DMS 273 treated with DMSO at 0.1 percent for 48 hours (cell line): ENCODE measurements at places on chromosomes 7 and 10.
A peak's percentile ranks its signal among the peaks of the same experiment; 100 is the strongest.

DNA sequence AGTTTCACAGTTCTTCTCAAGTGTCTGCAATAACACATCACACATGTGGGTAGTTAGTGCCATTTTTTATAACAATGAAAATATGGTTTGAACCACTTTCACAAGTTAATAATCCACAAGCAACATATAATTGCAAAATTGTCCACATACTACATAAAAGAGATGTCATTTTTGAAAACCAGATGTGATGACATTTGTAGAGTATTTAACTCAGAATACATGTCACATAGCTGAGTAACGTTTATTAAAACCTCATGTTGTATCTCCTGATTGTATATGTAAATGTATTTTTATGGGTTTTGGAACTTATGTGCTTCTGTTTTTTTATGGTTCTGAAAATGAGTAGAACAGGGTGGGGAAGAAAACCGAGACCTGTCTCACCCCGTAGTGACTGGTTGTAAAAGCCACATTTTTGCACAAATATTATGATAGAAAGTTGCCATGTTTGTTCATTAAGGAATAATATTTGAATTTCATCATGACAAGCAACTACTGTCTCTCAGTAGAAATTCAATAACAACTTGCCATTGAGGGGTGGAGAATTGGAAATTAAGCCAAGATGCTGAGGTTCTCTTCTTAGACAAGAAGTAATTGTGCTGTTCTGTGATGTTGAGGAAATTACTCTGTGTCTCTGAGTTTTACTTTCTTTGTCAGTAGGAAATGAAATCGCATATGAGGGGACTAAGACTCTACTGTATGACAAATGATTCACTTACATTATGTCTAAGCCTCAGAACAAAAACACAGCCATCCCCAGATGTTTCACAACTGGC is 29.2 kb upstream of the EGFR start:
- no peak for DNase-seq

DNA sequence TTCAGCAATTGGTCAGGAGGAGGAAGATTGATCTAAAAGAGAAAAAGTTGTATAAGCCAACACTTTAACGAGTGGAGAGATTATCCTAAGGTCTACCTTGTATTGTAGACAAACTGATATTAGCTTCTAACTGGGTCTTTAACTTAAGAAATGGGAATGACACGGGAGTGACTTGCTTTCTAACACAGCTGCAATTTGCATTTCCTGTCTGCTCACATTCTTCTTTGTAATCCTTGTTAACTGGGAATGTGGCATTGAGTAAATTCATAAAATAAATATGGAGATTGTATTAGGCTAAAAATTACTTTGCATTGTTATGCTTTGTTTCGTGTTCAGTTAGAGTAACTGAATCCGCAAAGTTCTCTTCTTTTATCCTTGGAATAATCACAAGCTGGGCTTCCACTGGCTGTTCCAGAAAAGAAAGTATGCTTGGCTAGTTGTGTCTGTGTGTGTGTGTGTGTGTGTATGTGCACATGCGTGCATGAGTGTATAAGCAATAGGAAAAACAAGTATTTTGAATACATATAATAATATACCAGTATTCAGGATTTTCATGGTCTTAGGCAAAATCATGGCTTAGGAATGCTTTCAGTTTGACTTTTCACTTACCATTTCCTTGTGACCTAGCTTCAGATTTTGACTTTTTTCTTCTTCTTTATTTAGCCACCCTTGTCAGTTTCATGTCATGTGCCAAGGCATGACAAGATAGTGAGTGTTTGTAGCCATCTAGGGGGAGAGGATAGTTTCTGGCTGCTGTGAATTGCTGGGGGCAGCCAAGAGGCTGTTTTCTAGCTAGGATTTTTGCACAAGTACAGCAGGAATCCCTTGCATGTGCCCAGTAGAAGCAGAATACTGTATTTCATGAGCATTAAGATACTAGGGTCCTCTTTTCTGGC is 54.5 kb upstream of the FZD8 start:
- DNase-seq: no peak

DNA sequence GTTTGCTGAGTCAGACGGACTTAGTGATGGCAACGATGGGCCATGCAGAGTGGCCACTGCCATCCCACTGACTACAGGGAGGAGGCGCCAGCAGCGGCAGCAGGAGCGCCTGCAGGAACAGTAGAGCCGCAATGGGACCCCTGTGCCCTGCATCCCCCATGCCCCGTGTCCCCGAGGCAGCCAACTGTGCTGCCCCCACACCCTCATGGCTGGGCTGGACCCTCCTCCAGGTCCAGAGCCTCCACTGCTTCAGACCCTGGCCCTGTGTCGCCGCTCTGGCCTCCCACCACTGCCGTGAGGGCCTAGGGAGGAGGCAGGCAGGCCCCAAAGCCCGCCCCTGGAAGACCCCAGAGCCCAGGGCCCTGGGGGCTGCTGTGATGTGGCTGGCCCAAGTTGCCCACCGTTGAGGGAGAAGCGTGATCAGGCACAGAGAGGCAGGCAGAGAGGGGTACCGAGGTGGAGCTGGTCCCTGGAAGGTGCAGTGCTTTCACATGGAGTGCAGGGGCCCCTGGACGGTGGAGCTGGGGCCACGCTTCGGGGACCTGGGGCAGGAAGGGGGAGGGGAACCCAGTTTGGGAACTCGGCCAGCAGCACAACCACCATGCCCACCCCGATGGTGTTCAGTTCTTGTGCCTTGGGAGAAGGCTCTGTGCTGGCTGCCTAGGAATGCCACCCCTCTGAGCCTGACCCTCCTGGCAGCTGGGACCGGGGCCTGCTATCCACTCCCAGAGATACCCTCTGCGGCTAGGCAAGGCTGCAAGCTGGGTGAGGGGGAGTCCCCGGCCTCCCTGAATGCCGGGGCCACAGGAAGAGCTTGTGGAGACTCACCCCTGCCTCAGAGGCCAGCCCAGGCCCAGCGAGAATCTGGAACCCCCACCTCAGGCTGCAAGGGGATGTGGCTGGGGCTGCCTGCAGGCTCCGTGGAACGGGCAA is 32.6 kb downstream of the DKK1 start:
- DNase-seq: no peak

DNA sequence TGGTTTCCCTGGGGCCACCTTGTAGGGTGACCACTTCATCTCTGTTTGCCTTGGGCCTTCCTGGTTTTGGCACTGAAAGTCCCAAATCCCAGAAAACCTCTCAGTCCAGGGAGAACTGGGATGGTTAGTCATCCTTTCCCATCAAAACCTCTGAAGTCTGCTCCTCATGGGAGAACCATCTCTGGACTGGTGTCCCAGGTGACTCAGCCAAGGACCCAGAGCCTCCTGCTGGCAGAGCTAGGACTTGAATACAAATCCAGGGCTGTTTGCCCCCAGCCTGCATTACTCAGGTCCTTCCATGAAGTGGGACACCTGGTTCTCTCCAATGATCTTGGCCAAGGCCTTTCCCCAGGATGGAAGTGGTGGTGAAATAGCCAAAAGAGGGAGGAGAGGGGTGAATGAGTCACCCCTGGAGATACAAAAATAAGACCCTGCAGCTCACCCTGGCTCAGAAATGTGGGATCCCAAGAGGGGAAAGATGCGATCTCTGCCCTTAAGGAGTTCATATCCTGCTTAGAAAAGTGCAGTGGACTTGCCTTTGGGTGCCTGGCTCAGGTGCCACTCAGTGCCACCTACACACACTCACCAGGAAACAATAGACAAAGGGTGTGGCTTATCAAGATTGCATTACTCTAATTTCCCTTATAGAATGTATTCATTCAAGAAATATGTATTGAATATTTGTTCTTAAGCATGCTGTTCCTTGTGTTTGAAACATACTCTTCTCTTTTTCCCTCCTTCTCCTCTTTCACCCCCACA is 22.0 kb downstream of the ADRA2A start:
- DNase-seq: no peak

GRCh38 chr10:75427951-75428350 is 3.5 kb upstream of the LRMDA start:
- DNase-seq: no peak

DNA sequence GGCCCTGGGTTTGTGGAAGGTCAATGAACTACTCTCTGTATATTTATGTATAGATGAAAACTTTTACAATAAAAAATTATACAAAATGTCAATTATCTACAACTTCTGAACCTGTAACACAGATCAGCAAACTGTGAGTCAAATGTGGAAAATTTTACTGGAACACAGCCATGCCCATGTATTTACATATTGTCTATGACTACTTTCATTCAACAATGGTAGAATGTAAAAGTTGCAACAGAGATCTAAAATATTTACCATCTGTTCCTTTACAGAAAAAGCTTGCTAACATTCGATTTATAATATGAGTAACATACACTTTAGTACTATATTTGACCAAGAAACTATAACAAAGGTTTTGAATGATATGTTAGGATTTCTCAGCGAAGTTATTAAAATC is 481.6 kb downstream of the PARD3 start:
- DNase-seq: no peak

- DNase-seq: no peak
Observed at GRCh38 chr10:95532536-95532935, 28.6 kb downstream of the SORBS1 start.

- DNase-seq: peak; percentile 97
Observed at GRCh38 chr7:37759526-37759925, 76.0 kb downstream of the GPR141 start.

DNA sequence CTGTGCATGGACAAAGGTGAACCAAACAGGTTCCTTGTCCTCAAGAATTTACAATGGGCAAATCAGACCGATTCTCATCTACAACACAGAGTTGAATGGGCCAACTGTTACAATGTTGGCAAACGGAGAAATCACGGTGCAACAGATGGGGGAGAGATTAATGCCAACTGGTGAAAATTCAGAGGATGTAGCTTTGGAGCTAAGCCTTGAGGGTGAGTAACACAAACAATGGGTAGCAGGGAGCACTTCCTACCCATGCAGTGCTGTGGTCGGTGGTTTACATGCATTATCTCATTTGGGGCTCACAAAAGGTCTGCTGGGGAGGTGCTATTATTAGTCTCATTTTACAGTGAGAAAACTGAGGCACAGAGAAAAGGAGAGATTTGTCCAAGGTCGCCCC is 902 bp upstream of the NFE2L3 start:
- peak; percentile 88 for DNase-seq

- DNase-seq: no peak
Observed at GRCh38 chr10:114638821-114639625, 19.1 kb downstream of the ABLIM1 start.
